Uterus (tissue), 4 donors: ENCODE measurements at places on chromosomes 4 and X.

DNA sequence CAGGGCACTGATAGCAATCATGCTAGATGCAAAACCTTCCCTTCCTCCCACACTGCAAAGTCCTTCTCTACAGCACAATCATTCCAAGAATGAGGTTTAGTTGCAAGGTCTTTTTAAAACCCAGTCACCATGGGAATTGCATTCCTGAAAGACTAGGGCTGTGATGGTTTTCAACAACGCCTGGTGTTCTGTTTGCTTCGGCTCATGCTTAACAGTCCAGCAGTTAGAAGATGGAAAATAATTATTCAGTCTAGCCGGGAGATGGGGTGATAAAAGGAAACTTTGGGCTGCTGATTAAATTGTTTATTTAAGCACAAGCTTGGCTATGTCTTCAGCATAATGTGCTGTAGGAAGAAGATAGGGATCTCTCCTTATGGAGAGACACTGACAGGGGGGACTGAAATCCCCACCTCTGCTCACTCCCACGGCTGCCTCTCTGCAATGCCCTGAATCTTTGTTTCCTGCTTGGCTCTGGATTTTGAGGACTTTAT is 211.4 kb downstream of the MID1IP1 start:
- DNase-seq = no peak

GRCh38 chr4:186472948-186473347 is 82.4 kb downstream of the MTNR1A start:
- DNase-seq = no peak

DNA sequence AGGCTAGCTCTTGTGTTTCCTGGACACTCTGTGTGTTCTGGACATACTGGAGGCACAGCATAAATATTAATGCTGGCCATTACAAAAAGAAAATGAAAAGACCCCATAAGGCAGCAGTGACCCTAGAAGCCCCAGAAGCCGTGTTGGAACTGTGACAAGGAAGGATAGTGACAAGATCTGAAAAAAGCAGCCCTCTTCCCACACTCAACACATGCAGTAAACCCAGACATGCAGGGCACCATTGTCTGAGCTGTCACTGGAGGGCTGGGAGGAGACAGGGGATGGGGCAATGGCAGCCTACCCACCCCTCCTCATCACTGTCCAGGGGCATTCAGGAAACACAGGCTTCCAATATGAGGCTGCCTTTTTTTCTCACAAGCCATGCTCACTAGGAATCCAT is 6.5 kb downstream of the TRIM2 start:
- DNase-seq = no peak

GRCh38 chr4:160818571-160818970 is 1345.2 kb downstream of the FSTL5 start:
- DNase-seq = no peak

GRCh38 chrX:70806081-70806480 is 102.4 kb downstream of the TEX11 start:
- DNase-seq = no peak

- DNase-seq = no peak
Observed at GRCh38 chr4:183403961-183404360, 40.5 kb upstream of the CDKN2AIP start.
